CD8-positive, alpha-beta memory T cell (primary cell): ENCODE measurements at places on chromosomes 5 and 9.

DNA sequence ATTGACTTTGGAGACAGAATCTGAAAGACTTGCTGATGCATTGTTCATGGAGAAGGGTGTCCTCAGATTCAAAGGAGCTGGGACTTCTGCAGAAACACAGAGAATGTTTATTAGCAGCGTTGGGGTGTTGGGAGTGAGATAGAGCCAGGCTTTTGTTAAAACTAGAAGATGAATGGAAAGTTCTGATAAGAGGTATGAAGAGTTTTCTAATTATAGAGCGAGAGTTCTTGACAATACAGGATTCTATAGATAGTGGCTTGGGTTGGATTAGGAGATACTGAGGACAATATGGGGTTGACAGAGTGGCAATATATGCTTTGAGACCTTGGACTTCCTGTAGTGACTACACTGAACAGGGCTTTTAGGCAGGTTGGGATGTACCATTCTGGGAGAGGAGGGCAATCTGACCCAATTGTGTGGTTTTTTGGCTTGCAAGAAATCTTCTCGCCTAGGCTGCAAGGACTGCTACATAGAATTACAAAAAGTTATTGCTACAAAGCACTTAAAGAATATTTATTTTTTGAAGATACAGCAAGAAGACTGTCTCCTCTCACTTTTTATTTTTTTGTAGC lies 83.1 kb downstream of the FER start:
- no peak for DNase-seq
- no peak overlapping the region for H3K27ac ChIP-seq
- no peaks in the 10 kb centered on the region for H3K27me3 ChIP-seq
- H3K36me3 ChIP-seq, result no peaks in the 10 kb centered on the region

GRCh38 chr5:72040513-72040912 lies 66.8 kb upstream of the MAP1B start:
- no peak overlapping the region for H3K27ac ChIP-seq
- no peaks in the 10 kb centered on the region for H3K36me3 ChIP-seq

DNA sequence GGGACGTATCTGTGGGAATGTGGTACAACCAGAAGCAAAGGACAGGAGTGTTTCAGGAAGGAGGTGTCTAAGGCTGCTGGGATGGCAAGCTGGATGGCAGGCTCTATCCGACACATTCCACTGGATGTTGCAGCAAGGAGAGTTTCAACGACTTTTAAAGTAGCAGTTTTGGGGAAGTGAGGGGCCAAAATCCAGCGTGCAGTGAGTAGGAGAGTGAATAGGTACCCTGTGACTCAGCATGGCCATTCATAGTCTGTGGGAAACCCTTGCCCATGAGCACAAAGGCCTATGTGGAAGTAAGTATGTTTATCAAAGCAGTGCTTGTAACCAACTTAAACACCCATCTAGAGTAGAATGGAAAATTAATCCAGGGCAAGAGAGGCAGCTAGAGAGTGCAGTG lies 664.7 kb downstream of the ACTL7B start:
- no peak overlapping the region for H3K4me3 ChIP-seq
- no peaks in the 10 kb centered on the region for H3K4me1 ChIP-seq
- H3K27ac ChIP-seq, result no peak overlapping the region
- H3K36me3 ChIP-seq, result no peaks in the 10 kb centered on the region
- no peaks in the 10 kb centered on the region for H3K27me3 ChIP-seq

- H3K36me3 ChIP-seq, result no peaks in the 10 kb centered on the region
- H3K27me3 ChIP-seq, result no peaks in the 10 kb centered on the region
- no peak for DNase-seq
- H3K4me1 ChIP-seq, result no peaks in the 10 kb centered on the region
These were observed 32.9 kb downstream of the RALGPS1 start for GRCh38 chr9:126947529-126947928.

DNA sequence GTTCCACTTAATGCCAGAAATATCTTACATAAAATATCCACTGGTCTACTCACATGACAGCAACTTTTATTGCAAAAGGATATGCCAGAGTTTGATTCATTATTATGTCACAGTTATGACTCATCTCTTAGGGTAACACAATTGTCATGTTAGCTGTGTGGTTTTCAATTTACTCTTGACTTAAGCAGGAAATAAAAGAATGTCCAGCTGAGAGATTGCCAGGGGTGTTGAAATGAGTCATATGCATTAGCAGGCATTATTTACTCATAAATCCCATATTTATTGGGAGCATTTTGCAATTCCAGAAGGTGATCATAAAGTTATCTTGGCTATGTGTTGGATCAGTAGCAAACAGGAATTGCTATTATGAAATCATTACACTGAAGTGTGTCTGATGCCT lies 1164.6 kb upstream of the CDH18 start:
- no peaks in the 10 kb centered on the region for H3K4me1 ChIP-seq
- H3K4me3 ChIP-seq, result no peak overlapping the region
- no peaks in the 10 kb centered on the region for H3K36me3 ChIP-seq
- no peaks in the 10 kb centered on the region for H3K27me3 ChIP-seq
- H3K27ac ChIP-seq, result no peak overlapping the region

GRCh38 chr9:117120061-117120460 lies 294.8 kb downstream of the ASTN2 start:
- no peak for DNase-seq
- H3K4me1 ChIP-seq, result no peaks in the 10 kb centered on the region
- no peak overlapping the region for H3K4me3 ChIP-seq

- DNase-seq, result no peak
- no peaks in the 10 kb centered on the region for H3K36me3 ChIP-seq
- H3K27me3 ChIP-seq, result no peaks in the 10 kb centered on the region
- no peaks in the 10 kb centered on the region for H3K4me1 ChIP-seq
- H3K4me3 ChIP-seq, result no peak overlapping the region
These were observed 354.8 kb downstream of the TAF11L14 start for GRCh38 chr5:17989036-17989435.

DNA sequence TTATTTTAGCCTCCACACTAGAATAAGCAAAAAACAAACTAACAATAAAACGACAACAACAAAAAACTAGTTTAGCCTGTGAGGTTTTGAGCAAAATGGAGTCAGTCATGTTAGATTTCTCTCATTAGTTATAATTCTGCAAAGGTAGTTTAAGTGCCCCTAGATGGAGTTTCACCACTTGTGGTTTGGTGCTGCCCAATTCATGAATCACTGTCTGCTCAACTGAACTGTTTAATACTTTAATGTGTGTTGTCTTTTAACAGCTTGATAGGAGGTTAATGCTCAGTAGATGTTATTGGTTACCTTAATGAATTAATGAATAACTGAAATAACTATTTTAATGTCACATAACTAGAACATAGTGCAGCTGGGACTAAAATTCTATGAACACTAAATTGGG lies 3.5 kb upstream of the PLAA start:
- H3K27me3 ChIP-seq, result no peaks in the 10 kb centered on the region
- no peak overlapping the region for H3K4me3 ChIP-seq
- H3K27ac ChIP-seq, result no peak overlapping the region
- H3K4me1 ChIP-seq, result peaks cover 21% of the 10 kb centered on the region

DNA sequence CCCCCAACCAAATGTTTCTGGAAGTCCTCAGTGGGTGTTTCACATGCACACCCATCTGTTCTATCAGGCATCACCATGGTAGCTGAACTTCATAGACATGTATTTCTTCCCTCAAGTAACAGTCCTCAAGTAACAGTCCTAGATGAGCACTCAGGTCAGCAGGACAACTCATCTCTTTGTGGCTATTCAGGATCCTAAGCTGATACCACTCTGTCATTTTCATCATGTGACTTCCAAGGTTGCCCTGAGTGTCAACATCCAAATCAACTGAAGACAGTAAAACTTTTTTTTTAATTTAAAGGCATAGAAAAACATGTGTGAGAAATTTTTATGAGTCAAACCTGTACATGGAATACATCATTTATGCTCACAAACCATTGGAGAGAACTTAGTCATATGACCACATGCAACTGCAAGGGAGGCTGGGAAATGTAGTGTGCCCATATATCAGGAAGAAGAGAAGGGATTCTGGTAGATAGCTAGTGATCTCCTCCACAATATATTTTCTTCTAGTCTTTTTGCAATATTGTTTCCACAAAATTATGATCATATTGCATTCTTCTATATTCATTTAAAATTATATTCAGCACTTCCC lies 64.2 kb upstream of the FST start:
- DNase-seq, result no peak
- H3K4me3 ChIP-seq, result no peak overlapping the region
- no peak overlapping the region for H3K27ac ChIP-seq
- no peaks in the 10 kb centered on the region for H3K36me3 ChIP-seq

DNA sequence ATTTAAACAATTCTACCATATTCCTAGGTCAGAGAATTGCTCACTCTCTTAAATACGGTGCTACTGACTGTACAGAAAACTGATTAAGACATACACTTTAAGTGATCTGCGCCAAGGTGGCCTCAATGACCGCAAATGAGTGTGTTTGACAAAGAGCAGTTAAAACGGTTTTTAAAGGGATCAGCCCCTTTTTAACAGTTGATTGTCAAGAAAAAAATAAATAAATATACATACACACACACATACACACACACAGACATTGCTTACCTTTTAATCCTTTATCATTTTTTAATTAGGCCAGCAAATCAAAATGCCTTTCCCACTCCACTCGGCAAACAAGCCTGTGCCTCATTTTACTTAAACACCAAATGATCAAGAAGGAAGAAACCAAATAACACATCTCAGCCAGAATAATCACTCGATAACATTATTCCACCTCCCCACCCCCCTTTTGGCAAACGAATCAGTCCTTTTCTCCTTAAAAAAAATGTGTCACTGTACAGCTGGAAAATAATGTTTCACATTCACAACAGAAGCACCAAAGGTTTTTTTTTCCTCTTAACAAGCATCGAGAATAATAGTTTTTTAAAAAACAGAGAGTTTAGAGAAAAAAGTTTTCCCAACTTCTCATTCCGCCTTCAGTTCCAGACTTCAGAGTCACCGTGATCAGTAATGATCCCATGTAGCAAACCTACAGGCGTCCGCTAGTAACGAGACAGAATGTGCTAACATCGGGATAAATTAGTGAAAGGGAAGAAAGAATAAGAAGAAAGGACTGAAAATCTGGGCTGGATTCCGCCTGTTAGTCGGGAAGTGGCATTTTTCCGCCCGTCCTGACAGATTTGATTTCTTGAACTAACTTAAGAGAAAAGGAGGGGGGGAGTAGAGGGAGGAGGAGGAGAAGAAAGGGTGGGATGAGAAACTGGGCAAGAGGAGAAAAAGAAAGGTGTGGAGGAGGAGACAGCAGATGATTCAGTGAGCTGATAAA lies at the start of gene ZNF608:
Gene ZNF608 (minus strand): TSS at position 712 of the 988 bp plus-strand sequence. CDS start 1,650 bp downstream, outside the sequence.
- no peak for DNase-seq
- H3K27ac ChIP-seq, result no peak within 1 kb of the TSS
- peaks cover 16% of the 10 kb centered on the region for H3K27me3 ChIP-seq
- no peaks in the 10 kb centered on the region for H3K36me3 ChIP-seq
- no peak within 1 kb of the TSS for H3K4me3 ChIP-seq
- H3K4me1 ChIP-seq, result no peaks in the 10 kb centered on the region

GRCh38 chr9:127926906-127927200 lies 3.7 kb downstream of the PIP5KL1 start:
- no peak overlapping the region for H3K27ac ChIP-seq
- H3K36me3 ChIP-seq, result no peaks in the 10 kb centered on the region
- peak overlapping the region; percentile 56 for H3K4me3 ChIP-seq
- no peak for DNase-seq

DNA sequence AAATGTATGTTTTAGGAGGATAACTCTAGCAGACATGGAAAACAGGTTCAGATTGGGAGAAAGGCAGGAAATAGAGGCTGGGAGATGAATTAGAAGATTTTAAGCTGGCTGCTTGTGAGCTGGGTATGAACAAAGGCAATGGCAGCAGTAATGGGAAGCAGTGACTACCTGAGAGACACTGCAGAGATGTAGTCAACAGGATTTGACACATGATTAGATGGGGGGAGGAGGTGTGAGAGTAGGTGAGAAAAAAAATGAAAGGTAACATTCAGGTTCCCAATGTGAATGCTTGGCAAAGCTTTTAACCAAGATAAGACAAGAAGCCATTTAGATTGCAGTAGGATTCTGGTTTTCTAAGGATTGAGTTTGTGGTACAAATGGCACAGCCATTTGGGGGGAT lies 22.8 kb upstream of the IFNE start:
- H3K27me3 ChIP-seq, result no peaks in the 10 kb centered on the region
- no peak for DNase-seq
- H3K36me3 ChIP-seq, result no peaks in the 10 kb centered on the region
- H3K27ac ChIP-seq, result no peak overlapping the region
- H3K4me3 ChIP-seq, result no peak overlapping the region
